IPS DF 19.7 (cell line): ENCODE measurements at places on chromosomes 5 and 9.

DNA sequence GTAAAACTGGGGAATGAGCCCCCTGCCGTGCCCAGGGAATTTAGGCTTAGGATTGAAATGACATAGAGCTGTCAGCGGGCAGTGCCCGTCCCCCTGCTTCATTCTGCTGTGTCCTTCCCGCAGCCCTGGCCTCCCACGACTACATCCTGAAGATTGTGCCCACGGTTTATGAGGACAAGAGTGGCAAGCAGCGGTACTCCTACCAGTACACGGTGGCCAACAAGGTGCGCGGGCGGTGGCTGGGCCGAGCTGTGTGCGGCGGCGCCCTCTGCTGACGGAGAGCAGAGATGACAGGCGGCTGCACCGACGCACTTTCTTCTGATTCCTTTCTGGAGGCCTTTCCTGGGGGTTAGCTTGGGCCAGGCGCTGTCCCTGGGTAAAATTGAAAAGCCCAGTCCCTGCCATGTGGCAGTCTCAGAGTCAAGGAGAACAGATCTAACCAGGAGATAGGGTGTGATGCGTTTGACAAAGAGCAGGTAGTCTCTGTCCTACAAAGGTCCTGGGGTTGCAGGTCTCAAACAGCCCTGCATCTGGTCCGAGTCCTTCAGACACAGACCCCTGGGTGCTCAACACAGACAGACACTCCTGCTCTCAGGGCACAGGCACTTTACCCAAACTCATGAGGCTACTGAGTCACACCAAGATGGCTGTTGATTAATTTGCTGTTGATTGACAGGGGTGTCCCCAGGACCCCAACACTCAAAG, 26.8 kb upstream of the RPL26L1 start:
- no peak for DNase-seq

DNA sequence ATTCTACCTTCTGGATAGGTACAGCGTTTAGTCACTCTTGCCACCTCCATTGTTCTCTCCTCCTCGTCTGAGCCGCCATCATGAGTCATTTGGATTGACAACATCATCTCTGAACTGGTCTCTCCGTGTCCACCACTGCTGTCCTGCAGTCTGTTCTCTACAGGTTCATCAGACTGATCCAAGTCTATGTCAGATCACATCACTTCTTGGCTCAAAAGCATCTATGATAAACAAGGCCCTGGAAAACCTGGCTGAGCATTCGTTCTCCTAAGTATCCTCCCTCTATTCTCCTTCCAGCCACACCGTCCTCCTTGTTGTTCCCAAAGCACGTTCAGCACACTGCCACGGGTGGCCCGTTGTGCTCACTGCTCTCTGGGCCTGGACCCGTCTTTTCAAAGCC, 50.5 kb downstream of the CTNND2 start:
- DNase-seq, result no peak

DNA sequence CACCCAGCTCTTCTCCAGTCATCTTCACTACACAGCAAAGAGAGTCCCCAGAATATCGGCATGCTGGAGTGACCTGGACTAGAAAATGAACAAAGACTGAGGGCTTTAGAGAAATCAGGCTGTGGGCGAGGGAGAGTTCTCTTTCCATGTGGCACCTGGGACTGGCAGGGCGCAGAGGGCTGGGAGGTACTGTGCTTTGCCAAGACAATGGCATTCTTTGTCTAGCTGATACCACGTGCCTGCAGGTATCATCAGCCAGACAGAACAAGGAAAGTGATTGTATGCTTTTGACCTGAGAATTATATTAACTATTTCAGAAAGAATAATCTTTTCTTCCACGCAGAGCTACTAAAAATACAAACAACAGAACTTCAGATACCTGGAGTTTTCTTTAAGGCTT, 30.5 kb downstream of the DDX31 start:
- DNase-seq, result no peak

GRCh38 chr9:70405808-70406433, 8.5 kb downstream of the KLF9 start:
- DNase-seq, result no peak

DNA sequence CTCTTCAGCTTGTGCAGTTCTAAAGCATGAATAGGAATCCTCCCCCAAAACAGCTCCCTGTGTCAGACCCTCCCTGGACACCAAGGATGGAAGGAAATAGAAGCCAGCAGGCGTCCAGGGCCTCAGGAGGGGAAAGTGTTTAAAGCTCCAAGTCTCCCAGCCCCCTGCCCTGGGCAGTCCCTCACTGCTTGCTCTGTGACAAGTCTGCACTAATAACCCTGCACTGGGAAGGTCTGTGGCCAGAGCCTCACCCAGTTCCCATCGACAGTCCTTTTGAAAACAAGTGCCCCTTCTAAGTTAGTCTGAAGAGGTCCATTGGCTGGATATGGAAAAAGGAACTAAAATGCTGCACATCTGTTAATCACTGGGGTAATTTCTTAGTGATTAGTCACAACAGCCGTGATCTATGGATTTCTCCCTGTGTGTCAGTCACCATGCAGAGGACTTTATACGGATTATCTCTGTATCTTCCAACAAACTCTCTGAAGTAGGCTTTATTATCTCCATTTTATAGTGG, 195.3 kb downstream of the FBXL7 start:
- no peak for DNase-seq
